ENCODE measurements at places on chromosomes 1 and 21.

DNA sequence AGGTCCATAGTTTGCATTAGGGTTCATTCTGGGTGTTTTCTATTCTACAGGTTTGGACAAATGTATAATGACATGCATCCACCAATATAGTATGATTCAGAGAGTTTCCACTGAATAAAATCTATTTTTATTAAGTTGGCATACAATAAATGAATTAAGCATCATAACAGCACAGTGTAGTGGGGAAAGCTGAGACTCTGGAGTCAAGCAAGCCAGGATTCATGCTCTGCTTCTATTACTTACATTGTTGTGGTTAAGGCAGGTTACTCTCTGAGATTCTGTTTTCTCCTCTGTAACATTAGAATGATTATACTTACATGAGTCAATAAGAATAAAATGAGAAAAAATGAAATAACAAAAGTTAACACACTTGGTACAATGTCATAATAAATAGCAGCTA lies 131.3 kb downstream of the SLC30A10 start:
- DNase-seq = no peak

DNA sequence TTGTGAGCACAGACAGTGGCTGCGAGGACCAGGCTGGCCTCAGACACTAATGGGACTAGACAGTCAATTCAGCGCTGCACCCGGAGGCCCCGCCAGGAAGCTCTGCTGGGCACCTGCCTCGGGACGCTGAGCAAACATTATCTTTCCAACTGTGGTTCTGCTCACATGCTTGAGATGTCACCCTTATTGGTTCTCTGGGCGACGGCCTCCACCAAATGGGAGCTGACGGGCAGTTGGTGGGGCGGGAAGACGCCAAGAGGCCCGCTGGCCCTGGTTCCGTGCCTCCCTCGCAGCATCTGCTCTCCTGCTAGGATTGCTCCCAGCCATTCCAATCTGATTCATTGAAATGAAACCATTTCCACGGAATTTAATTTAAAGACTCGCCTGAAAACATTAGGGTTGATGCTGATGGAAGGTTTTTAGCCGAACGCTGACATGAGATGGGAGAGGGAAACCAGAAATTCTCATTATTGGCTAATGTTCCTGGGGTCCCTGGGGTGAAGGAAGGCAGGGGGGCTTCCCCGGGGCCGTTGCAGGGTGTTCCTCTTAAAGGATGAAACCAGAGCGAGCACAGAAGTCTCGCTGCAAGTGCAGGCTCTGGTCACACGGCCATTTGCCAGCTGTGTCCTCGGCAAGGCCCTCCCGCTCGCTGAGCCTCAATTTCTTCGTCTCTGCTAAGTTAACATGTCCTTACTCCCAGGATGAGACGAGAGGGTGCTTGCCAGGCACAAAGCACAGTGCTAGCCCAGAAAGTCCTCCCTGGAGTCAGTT lies 512.2 kb downstream of the NPHP4 start:
- DNase-seq = no peak

DNA sequence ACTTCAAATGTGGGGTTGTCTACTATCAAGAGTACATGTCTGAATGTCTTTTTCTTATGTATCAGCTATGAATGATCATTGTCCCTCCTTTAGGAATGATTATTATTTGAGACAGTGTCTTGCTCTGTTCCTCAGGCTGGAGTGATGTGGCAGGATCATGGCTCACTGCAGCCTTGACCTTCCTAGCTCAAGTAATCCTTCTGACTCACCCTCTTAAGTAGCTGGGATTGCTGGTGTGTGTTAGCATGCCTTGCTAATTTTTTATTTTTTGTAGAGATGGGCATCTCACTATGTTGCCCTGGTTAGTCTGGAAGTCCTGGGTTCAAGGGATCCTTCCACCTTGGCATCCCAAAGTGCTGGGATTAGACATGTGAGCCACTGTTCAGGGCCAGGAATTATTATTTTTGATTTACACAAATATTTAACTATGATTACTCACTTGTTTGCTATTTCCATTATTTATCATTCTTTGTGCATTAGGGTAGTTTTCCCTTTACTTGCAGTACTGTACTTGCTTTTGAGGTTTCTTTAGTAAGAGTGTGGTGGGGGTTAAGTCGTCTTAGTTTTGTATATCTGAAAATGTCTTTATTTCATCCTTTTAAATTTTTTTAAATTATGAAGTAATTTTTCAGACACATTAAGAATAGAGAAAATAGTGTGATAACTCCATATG lies 12.8 kb downstream of the S100A7 start:
- no peak for DNase-seq

- DNase-seq = peak; percentile 51
These were observed 37.3 kb downstream of the PABPC4 start for GRCh38 chr1:39539252-39539790.

GRCh38 chr1:6260433-6260934 lies 414 bp downstream of the GPR153 start:
- DNase-seq = no peak

DNA sequence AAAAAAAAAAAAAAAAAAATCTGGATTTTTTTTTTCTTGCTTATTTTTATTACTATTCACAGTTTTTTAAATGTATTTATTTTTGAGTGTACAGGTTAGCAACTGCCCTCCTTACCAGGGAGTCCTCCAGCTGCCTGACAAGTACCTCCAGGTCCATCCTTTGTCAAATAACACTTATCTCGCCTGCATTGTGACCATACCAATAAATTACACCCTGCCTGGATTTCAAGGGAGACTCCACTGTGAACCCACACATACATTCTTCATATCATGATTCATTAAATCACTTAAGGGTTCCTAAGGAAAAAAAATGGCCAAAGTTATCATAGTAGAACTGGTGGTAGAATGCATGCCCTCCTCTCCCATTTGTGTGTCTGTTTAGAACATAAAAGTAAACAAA lies 38.4 kb downstream of the EEIG2 start:
- DNase-seq = no peak

DNA sequence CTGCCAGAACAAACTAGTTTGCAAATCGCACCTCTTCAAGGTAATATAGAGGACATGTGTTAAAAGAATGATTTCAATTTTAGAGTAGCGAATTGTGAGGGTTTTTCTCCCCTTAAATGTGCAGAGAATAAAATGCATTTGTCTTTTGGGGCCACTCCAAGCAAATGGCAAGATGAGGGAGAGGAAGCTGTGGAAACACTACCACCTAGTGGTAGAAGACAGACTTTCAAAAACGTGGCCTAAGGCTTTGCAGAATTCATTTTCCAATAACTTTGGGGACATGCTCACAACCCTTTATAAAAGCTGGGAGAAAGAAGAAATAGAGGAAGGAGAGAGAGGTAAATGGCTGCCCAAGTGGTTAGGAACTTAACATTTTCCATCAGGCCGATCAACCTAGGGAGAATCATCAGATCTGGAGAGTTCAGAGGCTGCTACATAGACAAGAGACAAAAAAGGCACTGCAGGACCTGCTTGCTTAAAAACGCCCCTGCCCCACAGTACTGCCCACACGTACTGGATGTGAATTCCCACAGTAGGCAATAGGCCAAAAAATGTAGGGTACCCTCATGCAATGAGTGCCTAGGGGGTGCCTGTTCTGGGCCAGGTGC lies 15.7 kb upstream of the RCAN1 start:
- DNase-seq = peak; percentile 73

DNA sequence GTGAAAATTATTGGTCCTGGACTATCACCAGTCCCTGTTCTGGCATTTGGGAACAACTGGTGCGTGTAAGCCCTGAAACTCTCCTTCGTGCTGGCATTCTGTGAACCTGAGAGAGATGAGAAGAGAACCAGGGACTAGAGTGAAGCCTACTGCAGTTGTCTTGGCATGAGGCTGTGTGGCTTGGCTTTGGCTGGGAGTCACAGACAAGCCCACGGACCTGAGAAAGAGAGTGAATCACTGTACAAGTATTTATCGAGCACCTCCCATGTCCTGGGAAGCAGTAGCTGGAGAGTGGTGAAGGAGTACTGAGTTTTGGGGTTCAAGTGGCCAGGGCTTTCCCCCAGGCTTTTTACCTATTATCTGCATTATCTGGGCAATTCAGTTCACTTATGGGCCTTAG lies 63.3 kb downstream of the FGGY start:
- DNase-seq = no peak

DNA sequence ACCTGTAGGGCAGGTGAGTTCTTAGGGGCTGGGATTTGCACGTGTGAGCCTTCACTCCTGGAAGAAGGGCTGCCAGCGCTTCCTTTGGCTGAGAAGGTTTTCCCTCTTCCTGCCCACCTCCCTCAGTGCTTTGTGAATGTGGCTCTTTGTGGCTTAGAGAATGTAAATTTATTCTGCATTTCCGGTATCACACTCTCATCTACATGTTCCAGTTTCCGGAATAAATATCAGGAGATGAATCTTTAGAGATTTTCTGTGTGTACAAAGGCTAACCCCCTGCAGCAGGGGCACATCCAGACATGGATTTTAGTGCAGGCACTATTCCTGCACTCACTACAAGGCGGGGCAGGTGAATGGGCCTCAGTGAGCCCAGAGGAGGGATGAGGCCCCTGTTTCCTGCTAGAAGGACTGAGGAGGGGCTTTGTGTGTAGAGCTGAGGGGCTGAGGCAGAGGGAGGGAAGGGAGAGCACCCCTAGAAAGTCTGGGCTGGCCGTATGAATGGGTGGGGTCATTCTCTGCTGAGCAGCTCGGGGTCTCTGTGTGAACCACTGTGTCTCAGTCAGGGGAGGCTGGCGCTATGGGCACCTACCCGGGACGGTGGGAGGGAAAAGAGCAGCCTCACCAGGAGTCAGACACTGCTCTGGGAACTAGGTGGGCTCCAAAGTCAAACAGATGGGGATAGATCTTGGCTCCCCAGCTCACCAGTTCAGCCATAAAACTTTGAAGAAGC lies 207.5 kb downstream of the MATN1 start:
- no peak for DNase-seq

DNA sequence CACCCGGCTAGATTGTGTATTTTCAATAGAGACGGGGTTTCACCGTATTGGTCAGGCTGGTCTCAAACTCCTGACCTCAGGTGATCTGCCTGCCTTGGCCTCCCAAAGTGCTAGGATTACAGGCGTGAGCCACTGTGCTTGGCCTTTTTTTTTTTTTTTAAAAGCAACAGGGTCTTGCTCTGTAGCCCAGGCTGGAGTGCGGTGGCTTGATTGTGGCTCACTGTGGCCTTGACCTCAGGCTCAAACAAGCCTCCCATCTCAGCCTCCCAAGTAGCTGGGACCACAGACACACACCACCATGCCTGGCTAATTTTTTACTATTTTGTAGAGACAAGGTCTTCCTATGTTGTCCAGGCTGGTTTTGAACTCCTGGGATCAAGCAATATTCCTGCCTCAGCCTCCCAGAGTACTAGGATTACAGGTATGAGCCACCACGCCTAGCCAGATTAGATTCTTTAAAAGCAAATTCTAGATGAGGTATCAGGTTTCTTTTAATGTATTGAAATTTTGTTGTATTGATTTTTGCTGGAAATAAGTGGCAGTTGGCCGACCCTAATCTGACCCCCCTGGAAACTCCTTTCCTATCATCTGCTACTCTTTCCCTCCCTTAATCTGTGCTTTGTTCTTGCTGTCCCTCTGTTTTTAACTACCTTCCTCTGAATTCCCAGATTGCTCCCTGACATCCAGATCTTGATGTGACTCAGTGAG lies 26.6 kb downstream of the ZFYVE9 start:
- DNase-seq = no peak

- DNase-seq = peak; percentile 44
These were observed 191.3 kb downstream of the CACNA1E start for GRCh38 chr1:181674617-181675016.

DNA sequence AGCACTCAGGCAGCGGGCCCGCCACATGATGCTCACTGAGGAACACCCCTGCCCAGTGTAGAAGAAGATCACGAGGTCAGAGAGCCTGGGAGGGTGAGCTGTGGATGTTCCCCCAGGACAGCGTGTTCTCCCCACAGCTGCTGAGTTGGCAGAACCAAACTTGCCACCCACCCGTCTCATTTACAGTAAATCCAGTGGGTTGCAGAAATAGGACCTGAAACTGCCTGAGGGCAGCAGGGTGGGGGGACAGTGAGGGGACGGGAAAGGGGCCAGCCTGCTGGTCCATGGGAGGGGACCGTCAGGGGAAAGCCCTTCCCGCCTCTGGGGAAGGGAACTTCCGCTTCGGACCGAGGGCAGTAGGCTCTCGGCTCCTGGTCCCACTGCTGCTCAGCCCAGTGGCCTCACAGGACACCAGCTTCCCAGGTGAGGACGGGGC lies at the start of gene C1QB:
C1QB (plus strand) TSS at position 356 of the 436 bp plus-strand sequence. CDS start 6,227 bp downstream, outside the sequence.
- no peak for DNase-seq

DNA sequence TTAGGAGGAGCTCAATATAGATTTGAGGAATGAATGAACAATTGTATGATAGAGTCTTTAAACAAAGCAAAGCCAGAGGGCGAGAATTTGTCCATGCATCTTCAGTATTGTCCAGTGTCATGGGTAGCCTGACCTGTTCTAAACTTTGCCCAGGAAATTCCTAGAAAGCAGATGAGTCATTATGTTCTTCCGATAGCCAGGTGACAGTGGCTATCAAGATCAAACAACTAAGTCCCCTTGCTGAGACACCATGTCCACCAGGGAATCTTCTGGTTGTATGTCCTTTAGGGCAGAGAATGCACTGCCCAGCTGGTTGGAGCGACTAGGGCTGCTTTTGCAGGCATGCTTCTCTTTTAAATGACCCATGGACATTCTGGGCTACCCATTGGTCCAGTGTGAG lies 1.8 kb upstream of the SLC26A9 start:
- no peak for DNase-seq

DNA sequence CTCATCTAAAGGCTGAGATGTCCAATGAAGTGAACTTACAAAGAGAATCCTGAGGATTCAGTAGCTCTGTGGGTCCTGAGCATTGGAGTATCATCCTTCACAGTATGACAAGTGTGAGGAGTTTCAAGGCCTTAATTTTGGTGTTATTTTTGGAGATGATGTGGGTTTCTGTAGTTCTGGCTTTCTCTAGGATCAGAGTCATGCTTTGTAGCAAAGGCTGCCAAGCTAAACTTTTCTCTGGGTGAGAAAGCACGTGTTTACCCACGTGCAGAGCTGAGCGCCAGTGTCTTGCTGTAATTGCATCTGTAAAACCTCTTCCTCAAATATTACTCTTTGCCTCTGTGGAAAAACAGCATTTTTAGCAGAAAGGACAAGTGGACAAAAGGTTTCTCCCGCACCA lies 387.8 kb upstream of the LYPLAL1 start:
- no peak for DNase-seq

- no peak for DNase-seq
These were observed 13.0 kb upstream of the PPP1R15B start for GRCh38 chr1:204424621-204425020.

DNA sequence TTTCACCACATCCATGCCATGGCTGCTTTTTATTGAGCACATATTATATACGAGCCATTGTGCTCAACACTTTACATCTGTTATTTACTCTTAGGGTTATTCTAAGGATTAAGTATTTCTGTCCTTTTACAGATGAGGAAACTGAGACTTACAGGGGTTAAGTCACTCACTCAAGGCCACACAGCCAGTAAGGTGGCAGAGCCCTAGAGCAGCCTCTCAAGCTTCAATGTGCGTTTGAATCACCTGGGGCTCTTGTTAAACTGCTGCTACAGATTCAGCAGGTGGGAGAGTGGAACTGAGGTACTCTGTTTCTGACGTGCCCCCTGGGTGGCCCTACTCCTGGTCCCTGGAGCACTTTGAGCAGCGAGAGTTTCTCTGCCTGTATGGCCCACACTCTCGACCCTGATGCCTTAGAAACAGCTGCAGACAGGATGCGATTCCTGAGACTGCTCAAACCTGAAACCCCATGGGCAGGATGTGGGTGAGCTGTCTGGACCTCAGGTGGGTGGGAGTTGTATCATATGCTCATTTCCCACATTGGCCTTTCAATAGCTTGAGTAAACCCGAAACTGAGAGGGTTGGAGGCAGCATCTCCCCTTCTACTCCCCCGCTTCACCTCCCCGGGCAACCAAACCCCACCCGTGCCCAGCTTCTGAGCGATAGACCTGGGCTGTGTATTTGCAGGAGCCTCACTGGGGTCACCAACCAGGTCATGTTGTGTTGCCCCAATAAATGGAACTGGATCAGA lies 59.3 kb downstream of the MAN1C1 start:
- no peak for DNase-seq
